Activated naive CD8-positive, alpha-beta T cell treated with anti-CD3 and anti-CD28 coated beads, Interleukin-2, amount 10 ng/mL, durations not matched to agents 7 days and 5 days (primary cell): ENCODE measurements at places on chromosomes 3 and 15. TPM values are rescaled to one million over a fixed set of nuclear protein-coding genes. Genes with fewer than 3 reads are reported as not detected.

The SCAMP5 gene
- 0.22 TPM for total RNA-seq

DNA sequence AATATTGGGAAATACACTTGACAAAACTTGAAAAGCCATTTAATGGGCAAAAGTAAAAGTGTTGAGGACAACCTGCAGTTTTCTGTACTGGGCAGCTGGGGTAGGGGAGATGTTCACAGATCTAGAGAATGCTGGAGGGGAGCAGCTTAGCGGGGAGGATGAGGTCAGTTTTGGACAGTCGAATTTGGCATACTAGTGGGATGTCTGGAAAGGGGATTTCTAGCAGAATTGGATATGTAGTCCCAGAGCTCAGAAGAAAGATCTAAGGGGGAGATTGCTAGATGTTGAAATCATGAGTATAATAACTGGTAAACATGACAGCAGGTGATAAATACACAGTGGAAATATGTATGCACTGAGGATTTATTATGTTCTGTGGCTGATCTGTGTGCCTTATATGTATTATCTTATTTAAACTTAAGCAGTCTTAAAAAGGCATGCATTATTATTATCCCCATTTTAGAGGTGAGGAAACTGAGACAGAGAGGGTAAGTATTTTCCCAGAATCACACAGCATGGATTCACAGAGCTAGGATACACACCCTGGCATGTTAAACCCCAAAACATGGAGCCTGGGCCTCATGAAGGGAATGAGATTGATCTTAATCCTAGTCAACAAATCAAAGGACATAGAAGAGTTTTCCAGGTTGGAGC, 42.7 kb downstream of the TLNRD1 start:
- no peak for DNase-seq

DNA sequence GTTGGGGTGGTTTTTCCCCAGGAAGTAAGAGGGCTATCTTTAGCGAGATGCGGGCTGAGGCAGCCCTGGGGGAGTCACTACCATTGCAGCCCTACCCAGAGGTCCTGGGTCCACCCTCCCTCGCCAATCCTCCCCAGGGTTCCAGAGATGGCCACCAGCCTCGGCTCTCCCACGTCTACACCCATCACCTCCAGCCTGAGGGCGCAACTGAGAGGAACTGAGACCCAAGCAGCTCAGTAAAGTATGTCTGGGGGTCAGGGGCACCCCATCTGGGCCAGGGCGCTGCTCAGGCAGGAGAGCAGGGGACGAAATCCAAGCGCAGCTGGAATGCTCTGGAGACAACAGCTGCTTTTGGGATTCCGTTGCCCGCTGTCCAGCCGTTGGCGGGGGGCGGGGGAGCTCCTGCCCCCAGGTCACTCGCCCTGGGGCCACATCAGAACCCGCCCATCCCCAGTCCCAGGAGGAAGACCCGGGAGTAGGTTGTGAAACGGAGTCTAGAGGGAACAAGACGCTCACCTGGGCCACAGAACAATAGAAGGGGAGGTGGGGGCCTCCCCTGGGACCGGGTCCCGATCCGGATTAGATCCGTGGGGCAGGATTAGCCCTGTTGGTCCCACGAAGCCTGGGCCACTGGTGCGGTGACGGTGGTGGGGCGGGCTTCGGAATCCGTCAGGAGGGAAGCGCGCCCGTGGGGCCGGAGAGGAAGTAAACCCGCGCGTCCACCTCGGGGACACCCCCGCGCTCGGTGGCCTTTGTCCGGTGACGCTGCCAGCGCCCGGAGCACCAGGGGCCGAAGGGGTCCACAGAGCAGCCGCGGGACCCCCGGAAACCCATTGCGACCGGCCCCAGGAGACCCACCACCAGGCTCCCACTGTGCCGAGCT, 1.4 kb upstream of the NDUFAF3 start:
- DNase-seq = peak; percentile 62

DNA sequence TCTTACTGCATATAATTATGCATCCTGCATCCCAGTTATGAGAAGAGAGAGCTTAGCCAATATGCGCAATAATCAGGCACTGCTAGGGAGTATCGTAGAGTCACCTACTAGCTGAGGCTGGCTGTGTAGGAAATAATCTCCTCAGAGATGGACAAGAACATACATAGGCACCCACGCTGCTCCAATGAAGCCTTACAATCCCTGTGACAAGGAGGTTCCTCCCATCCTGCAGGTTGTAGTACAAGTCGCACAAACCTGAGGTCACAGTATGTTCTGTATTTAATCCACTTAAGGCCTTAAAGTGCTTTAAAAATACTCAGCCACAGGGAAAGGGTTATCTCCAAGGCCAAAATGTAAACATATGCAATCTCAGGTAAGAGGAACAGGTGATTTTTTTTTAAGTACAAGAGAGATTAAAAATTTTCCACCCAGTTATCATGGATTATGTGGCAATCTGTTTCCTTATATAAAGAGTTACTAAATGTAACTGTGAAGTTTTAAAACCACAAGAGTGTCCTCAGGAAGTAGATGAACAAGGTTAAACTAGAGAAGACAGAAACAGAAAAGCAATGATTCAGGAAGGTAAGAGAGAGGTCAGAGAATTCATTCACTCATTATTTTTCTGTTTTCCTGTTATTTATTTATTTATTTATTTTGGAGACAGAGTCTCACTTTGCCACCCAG, 7.5 kb upstream of the COLQ start:
- DNase-seq = no peak

- DNase-seq = no peak
Observed at GRCh38 chr3:157285966-157286365, 126.0 kb upstream of the CCNL1 start.

The C15orf62 gene
- 2.4 TPM for total RNA-seq

GRCh38 chr15:35596285-35596684, 50.3 kb upstream of the DPH6 start:
- DNase-seq = no peak

The SAXO2 gene
- 1.3 TPM for total RNA-seq
